ENCODE measurements at places on chromosomes 7 and 10.

GRCh38 chr10:58840840-58841435 lies 328.3 kb downstream of the BICC1 start:
- no peak for DNase-seq

GRCh38 chr7:4486907-4487306 lies 195.2 kb upstream of the FOXK1 start:
- no peak for DNase-seq

GRCh38 chr10:69961881-69962745 lies 90.5 kb upstream of the MACROH2A2 start:
- DNase-seq, result no peak

- no peak for DNase-seq
Measured at GRCh38 chr7:24864214-24864817, 107.1 kb upstream of the GSDME start.

DNA sequence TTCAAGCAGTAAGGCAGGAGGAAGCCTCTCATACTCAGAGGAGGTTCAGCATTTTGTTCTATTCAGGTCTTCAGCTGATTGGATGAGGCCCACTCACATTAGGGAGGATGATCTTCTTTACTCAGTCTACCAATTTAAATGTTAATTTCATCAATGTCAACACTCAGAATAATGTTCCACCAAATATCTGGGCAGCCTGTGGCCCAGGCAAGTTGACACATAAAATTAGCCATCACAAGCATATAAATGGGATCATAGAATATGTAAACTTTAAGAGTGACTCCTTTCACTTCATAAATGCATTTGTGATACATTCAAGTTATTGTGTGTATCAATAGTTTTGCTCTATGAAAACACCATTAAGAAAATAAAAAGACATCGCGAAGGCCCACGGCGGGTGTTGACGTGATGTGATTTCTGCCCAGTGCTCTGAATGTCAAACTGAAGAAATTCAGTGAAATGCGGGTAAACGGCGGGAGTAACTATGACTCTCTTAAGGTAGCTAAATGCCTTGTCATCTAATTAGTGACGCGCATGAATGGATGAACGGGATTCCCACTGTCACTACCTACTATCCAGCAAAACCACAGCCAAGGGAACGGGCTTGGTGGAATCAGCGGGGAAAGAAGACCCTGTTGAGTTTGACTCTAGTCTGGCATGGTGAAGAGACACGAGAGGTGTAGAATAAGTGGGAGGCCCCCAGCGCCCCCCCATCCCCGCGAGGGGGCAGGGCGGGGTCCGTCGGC lies 536.1 kb upstream of the AUTS2 start:
- no peak for DNase-seq

GRCh38 chr7:66013938-66014337 lies 31.9 kb upstream of the GUSB start:
- DNase-seq, result no peak

DNA sequence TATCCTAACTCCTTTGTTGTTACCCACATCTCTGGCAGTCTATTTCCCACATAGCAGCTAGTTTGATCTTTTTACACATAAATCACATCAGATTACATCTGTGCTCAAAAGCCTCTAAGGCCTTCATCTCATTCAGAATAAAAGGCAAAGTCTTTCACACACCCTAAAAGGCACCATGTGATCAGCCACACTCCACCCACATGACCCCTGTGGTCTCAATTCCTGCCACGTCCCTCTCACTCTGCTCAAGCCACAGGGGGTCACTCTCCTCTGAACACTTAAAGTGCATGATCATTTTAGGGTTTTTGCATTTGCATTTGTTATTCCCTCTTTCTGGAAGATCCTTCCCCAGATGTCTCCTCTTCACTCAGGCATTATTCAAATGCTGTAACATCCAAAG lies 30.8 kb downstream of the ELAPOR2 start:
- DNase-seq, result no peak

DNA sequence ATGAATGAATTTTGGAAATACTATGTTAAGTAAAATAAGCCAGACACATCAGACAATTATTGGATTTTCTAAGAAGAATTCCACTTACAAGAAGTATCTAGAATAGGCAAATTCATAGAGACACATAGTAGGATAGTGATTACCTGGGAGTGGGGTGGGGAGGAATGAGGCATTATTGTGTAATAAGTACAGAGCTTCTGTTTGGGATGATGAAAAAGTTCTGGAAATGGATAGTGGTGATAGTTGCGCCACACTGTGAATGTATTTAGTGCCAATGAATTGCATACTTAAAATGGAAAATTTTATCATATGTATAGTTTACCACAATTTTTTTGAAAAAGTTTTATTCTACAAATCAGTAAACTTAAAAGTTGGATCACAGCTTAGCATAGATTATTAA lies 297.2 kb upstream of the KAT6B start:
- DNase-seq, result no peak

DNA sequence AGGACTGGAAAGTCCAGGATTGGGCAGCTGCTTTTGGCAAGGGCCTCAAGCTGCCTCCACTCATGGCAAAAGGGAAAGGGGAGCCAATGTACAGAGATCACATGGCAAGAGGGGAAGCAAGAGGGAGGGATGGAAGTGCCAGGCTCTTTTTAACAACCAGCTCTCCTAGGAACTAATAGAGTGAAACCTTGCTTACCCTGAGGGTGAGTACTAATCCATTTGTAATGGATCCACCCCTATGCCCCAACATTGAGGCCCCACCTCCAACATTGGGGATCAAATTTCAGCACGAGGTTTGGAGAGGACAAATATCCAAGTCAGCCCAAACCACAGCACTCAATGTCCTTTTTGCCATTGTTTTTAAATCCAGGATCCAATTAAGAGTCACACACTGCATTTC lies 12.5 kb downstream of the HABP2 start:
- DNase-seq, result no peak

DNA sequence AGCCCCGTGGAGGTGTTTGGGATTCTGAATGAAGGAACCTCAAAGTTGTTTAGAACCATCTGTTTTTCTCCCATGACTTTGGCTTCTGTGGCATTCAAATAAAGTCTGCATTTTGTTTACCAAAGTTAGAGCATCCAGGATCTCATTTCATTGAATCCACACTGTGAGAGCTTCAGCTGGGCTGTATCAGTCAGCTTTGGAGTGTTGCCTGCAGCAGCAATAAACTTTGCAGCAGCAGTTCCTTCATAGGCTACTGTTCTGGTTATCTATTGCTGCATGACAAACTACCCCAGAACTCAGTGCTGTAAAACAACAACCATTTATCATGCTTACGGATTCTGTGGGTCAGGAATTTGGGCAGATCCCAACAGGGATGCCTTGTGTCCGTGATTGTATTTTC lies 1575.2 kb upstream of the LRRTM3 start:
- DNase-seq, result no peak

GRCh38 chr7:128406314-128407232 lies 3.2 kb downstream of the IMPDH1 start:
- no peak for DNase-seq

GRCh38 chr7:47546733-47547494 lies 35.0 kb downstream of the TNS3 start:
- DNase-seq, result no peak

DNA sequence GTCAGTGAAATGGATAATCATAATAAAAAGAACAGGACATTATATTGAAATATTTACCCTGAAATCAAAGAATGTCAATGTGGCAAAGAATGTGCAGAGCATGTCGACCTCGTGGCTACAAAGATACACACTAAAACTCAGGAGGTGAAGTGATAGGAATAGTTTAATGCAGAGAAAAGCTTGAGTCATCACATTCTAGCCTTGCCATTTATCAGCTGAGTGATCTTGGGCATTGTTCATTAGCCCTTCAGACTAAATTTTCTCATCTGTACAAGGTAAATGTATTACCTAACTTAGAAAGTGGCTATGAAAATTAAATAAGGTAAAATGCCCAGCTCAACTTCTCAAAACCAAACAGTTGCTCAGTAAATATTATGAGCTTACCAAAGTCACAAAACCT lies 22.6 kb downstream of the CALCR start:
- DNase-seq, result no peak

DNA sequence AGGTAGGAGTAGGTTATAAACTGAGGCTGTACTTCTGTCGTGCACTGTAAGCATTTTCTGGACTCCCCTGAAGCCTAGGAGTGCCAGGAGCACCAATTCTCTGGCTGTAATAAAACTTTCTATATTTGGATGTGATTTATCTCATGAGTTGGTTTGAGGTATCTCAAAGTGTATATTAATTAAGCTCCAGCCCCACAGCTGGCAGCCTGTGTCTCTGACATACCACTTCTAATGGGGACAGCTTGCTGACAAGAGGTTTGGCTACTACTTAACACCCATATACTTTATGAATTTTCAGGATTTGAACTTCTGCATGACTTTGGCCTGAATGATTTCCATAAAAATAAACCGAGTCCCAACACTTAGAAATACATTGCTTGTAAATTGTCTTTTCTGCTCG lies 35.2 kb downstream of the CFAP58 start:
- no peak for DNase-seq

DNA sequence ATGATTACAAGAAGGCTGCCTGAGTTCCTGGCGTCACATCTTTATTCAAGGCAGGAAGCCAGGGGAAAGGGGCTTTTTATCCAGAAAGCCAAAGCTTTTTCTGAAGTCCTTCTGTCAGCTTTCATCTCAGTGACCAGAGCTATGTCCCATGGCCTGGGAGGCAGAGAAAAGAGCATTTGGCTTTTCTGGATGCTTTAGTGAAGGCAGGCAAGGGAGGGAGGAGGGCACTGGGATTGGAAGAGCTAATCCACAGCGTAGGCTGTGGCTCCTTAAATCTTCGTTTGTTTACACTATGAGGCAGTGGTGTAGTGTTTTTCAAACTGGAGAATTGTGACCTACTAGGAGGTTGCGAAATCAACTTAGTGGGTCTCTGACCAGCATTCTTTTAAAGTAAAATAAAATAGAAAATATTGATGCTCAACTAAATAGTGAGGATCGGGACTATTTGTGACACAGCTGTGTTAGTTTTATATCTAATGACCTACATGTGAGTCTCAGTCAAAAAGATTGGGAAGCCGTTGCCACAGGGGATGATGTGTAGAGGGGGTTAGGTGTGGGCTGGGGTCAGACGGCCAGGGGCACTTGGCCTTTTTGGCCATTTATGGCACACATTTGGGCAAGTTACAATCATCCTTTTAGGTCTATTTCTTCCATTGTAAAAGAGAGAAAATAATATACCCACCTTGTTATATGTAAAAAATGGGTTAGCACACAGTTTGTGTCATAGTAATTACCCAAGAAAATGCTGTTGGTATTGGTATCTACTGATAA lies 14.1 kb downstream of the CRYGN start:
- no peak for DNase-seq

- no peak for DNase-seq
Measured at GRCh38 chr7:3064067-3064466, 20.4 kb upstream of the CARD11 start.

DNA sequence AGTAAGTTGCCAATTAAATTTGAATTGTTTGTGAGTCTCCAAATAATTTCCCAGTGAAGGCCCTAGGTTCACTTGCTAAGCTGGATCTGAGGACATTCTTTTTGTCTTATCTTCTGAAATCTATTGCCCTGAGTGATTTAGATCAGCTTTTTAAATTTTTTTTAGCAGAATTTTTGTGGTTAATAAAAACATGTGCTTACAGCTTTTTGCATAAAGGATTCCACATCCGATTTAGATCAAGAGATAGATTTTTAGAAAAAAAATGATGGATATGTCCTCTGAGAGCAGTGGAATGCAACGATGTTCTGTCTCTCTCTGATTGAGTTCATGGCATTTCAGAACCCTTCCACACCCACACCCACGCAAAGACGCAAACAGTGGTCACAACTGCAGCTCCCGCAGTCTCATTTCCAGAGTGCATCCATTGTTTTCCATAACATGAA lies 358.8 kb downstream of the SUGCT start:
- no peak for DNase-seq

- DNase-seq, result no peak
Measured at GRCh38 chr10:1417574-1417973, 319.8 kb downstream of the ADARB2 start.

DNA sequence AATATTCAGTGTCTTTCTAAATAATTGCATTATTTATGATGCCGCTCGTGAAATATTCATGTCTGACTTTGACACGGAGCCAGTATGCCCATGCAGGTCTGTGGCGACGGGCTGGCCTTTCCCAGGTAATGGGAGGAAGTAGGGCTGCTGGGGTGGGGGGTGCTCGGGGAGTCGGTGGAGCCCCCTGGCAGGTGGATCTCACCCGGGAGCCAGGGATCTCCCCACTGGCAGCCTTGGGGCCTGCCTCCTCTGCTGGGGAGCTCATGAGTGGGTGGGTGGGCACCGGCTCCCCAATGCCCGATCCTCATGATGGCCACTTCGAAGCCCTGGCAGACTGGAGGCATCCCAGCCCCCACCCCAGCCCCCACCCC lies 52.8 kb downstream of the PWWP2B start:
- DNase-seq, result no peak

DNA sequence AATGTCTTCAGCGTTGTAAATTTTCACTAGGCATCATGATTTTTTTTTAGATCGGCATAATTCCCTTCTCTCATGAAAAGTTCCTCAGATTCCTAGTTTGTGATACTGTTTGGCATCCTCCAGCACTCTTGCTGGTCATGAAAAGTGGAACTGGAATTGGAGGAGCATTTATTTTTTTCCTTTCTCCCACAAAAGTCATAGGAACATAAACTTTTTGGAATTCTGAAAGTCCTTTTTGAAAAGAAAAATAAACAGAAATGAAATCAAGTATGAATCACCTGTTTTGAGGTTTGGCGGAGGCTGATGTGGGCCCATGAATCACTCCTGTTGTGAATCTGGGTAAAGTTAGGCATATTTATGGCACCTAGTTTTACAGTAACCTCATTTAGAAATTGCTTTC lies 17.7 kb downstream of the CACNB2 start:
- DNase-seq, result no peak

DNA sequence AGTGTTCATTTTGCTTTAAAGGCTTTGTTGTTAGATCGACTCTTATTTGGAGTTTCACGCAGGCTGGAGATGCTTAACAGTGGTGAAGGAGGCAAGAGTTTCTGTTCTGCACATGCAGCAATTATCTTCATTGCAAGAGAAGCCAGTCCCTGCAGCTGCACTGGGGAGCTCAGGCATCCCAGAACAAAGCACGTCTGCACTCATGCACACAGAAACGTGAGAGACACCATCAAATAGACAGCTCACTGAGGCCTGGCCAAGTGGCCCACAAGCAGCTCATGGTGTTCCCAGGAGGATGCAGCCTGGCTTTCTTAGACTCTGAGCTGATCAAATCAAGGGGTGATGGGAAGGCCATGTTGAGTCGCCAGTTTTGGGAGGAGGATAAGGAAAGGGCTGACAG lies 246.1 kb downstream of the CREB5 start:
- DNase-seq, result no peak

- DNase-seq, result no peak
Measured at GRCh38 chr10:86524225-86524962, 2.8 kb upstream of the WAPL start.

- DNase-seq, result no peak
Measured at GRCh38 chr7:151812967-151813366, 63.9 kb downstream of the PRKAG2 start.

- DNase-seq, result no peak
Measured at GRCh38 chr10:34528320-34528719, 286.8 kb downstream of the PARD3 start.

GRCh38 chr10:127908106-127908958 lies 1.4 kb downstream of the PTPRE start:
- no peak for DNase-seq
